Glutamatergic neuron (in vitro differentiated cells): ENCODE measurements at places on chromosomes 7 and 10. TPM values are rescaled to one million over a fixed set of nuclear protein-coding genes. Genes with fewer than 3 reads are reported as not detected.

- no peak for DNase-seq
These were observed 8.8 kb downstream of the AASS start for GRCh38 chr7:122135275-122135674.

DNA sequence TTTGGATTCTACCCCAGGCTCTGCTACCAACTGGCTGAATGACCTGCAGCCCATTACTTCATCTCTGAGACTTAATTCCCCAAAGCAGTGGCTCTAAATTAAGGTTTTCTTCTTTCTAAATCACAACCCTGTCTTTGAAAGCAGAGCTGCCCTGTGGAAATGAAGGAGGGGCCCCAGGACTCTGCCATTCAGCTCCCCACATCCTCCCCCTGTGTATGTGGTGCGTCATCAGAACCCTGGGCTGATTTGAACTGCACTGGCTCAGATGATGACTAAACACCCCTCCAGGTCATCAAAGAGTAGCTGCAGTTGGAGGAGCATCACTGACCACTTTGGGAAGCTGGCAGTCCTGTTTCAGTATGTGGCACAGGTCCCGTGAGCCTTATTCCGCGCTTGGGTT is 46.6 kb downstream of the BPGM start:
- DNase-seq: no peak

GRCh38 chr10:60479305-60480020 is 89.8 kb upstream of the ANK3 start:
- DNase-seq: no peak

- DNase-seq: no peak
These were observed 137.6 kb downstream of the C10orf105 start for GRCh38 chr10:71582019-71582418.

- no peak for DNase-seq
These were observed 77.3 kb downstream of the CTBP2 start for GRCh38 chr10:125082881-125083575.

DNA sequence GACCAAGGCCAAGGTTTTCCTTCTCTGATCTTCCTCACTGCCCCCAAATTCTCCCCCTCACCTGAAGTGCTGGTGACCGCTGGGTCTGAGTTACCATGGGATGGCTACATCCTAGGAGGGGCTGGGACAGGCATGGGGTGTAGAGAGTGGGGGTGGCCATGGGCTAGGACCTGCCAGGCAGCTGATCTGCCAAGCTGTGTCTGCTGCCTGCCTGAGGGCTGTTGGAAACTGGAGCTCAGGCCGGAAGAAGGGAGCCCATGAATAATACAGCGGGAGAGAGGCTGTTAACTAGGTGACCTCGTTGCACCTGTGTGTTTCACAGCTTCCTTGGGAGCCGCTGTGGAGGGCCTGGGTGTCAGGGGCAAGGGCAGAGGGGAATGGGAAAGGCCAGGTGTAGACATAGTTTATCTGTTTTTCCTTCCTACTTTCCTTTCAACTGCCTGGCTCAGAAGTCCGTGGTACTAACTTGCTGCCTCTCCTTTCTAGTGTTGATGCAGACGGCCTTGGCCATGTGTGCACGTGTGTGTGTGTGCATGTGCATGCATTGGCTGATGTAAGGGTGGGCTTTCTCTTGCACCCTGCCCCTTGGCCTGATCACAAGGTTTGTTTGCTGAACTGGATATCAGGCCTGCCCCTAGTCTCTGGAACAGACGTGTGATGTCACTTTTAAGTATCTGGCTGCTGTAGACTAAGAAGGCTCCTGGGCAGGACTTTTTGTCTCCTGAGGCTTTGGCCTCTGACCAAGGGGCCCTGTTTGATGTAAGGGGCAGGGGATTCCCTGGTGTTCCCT is 11.9 kb downstream of the CDH23 start:
- DNase-seq: no peak

GRCh38 chr10:807163-807957 is 117.9 kb upstream of the DIP2C start:
- no peak for DNase-seq

- no peak for DNase-seq
These were observed 5.9 kb downstream of the FBXL13 start for GRCh38 chr7:103068414-103069403.

GRCh38 chr10:47154762-47155161 is 145.2 kb upstream of the GDF10 start:
- no peak for DNase-seq

DNA sequence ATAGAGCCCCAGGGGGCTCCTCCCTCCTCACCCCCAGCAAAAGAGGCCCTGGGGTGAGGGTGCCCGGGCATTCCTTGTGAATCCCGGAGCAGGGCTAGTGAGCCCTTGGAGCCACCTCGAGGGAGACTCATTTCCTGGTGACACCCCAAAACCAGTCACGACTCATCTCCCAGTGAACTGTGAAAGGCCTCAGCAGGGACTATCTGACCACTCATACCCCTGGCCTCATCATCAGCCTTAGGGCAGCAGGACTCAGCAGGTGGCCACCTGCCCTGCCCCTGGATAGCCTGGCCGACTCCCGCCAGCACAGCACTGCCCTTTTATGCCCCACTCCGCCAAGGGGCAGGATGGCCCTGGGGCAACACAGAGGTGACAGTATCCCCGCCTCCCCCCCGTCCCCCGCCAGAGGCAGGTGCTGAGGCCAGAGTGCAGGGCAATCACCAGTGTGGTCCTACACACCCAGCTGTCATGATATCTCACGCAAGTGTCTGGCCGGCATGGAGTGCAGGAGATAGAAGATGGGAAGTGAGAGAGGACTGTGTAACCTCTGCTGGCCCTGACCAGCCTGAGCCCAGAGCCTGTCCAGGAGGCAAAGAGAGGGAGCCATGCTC is 3.2 kb downstream of the SNCG start:
- no peak for DNase-seq

- DNase-seq: no peak
These were observed 118.5 kb downstream of the RAB18 start for GRCh38 chr10:27622596-27622995.

DNA sequence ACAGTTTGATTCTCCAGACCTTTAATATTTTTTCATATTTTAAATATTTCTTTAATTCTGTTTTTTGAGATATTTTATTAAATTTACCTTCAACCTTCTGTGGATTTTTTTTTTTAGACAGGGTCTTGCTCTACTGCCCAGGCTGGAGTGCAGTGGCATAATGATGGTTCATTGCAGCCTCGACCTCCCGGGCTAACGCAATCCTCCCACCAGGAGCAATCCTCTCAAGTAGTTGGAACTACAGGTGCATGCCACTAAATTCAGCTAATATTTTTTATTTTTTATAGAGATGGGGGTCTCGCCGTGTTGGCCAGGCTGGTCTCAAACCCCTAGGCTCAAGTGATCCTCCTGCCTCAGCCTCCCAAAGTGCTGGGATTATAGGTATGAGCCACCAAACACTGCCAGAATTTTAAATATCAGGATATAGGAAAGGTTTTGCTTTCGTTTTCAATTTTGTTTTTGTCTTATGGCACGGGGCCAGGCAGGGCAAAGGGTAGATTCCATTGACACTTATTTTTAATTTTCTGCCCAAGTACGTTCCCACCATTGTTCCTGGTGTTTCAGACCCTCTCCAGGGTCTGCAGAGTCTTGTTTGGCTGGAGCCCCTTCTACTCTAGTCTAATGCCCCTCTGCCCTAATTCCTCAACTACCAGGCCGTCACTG is 1.2 kb downstream of the TACC2 start:
- DNase-seq: no peak

DNA sequence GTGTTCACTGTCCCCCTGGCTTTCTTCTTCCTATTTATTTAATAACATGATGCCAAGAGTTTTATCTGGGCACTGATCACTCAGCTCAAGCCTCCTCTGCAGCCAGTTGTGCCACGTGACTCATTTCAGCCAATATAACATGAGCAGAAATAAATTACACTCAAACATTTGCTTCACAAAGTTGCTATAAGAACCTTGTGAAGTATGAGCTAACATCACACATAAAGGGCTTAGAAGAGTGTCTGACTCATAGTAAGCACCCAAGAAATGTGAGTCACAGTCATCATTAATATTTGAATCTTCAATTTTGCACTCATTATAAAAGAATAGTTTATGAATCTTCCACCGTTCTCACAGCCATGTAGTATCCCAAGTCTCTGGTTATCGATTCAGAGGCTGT is 414.6 kb upstream of the NPVF start:
- DNase-seq: no peak

GRCh38 chr7:143385891-143386781 is 5.0 kb downstream of the ZYX start:
- DNase-seq: no peak

- DNase-seq: no peak
These were observed 7.3 kb downstream of the IL2RA start for GRCh38 chr10:6054884-6055283.

GRCh38 chr10:48452879-48453412 is 146.5 kb downstream of the MAPK8 start:
- DNase-seq: no peak

DNA sequence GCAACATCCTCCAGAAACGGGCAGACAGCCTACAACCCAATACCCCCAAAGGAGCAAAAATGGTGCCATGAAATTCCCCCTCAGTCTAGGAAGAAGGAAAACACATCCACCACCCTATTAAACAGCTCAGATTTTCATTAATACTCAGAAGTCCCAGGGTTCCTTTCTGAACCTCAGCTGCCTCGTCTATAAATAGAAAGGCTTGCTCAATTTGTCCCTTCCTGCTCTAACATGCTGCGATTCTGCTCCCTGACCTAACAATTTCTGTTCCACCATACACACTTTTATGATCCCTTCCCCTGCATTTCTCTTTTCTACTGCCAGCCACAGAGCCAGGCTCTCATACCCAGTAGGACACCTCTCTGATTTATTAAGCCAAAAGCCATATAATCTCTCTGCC is 68.1 kb downstream of the MTERF1 start:
- no peak for DNase-seq

DNA sequence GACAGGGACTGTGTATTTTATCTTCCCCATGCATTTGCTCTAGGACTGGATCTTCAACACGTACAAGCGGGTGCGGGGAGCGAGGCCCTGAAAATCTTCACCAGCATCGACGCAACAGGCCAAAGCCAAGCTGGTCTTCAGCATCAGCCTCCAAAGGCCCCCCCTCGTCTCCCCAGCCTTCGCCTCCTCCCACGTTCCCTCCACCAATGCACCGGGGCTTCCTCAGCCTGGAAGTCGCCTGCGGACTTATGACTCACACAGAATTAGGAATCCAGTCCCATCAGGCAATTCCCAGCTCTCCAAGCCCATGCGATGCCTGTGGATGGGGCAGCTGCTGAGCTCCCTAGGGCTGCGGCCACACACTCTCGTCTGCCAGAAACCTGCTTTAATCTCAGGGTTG is 36.3 kb upstream of the RNF32 start:
- no peak for DNase-seq

- DNase-seq: no peak
These were observed 176.2 kb downstream of the DNAJC1 start for GRCh38 chr10:21827308-21827707.

- DNase-seq: no peak
These were observed 4.1 kb upstream of the GTPBP4 start for GRCh38 chr10:983971-984655.

DNA sequence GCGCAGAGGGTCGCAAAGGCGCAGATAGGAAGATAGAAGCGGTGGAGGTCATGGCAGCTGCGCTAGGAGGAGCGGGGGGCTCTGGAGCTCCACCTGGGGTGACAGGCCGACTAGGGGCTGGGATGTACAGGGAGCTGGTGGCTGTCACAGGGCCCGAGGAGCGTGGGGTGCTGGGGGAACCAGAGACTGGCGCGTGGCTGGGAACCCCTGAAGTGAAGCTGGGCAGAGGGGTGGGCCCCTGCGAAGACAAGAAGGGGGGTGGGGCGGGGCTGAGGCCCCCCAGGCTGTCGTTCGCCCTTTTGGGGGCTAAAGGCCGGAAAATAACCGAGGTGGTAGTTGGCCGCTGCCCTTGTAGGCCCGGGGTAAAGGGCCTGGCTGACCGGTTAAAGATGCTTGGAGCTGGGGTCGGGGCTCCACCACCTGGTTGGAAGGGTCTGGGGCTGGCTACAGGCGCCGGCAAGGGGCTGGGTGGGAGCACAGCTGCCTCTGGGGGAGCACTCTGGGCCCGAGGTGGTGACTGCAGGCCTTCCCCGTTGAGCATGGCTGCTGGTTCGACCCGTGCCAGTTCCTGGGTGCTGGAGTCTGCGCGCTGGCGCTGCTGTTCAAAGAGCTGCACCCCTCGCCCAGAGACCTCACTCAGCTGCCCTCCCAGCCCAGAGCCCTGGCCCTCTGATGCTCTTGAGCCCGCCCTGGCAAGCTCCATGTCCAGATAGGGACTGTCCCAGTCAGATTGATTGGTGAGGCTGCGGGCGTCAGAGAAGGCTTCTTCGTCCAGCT is 6.8 kb upstream of the MYOZ1 start:
- peak; percentile 31 for DNase-seq

- peak; percentile 48 for DNase-seq
These were observed 126.5 kb downstream of the FAM107B start for GRCh38 chr10:14648005-14648765.

DNA sequence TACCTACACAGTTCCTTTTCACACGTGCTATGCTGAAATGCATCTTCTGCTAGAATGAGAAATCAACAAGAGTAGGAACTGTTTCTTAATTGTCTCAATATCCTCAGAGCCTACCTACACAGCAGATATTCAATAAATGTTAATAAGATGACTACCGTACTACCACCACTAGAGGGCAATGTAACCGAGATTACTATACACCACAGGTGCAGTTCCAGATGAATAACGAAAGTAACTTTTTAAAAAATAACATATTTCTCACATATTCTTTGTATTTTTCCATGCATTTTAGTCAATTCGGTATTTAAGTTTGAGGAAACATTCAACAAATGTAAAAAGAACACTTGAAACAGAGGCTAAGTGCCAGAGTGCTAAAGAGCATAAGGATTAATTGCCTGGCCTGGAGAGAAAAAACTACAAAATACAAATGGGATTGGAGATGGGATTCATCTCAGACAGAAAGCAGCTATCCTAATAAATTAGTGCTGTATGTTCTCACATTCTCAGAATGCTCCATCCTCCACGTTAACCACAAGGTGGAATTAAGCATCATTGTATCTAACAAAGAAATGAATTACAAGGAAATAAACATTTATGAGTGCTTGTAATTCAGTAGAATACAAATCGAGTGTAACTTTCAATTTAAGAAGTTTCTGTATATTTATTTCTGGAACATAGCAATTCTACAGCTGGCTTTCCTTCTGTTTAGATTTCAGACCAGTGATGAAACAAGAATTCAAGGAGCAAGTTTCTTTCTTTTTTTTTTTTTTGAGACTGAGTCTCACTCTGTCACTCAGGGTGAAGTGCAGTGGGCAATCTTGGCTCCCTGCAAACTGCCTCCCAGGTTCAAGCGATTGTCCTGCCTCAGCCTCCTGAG is 20.3 kb upstream of the HECTD2 start:
- DNase-seq: no peak

GRCh38 chr7:41795276-41795833 is 92.5 kb upstream of the INHBA start:
- no peak for DNase-seq

- DNase-seq: no peak
These were observed 97.6 kb upstream of the CTTNBP2 start for GRCh38 chr7:117970801-117971200.

- no peak for DNase-seq
These were observed 78.0 kb downstream of the TAF3 start for GRCh38 chr10:7896297-7896696.

CPA2 gene
- not detected for total RNA-seq

OIT3 gene
- total RNA-seq: not detected

AASS gene
- 37.0 TPM for total RNA-seq

RBM20 gene
- 5.8 TPM for total RNA-seq

GRM3 gene
- total RNA-seq: not detected

PLEKHS1 gene
- total RNA-seq: not detected

GIMAP1 gene
- not detected for total RNA-seq

MINDY4 gene
- 2.3 TPM for total RNA-seq

CYP26A1 gene
- total RNA-seq: 4.2 TPM

SRRM3 gene
- 154 TPM for total RNA-seq

CTTNBP2 gene
- total RNA-seq: 22.2 TPM

ATG9B gene
- total RNA-seq: 9.4 TPM

COA1 gene
- 73.7 TPM for total RNA-seq
